ENCODE measurements at places on chromosomes 1 and 21.

DNA sequence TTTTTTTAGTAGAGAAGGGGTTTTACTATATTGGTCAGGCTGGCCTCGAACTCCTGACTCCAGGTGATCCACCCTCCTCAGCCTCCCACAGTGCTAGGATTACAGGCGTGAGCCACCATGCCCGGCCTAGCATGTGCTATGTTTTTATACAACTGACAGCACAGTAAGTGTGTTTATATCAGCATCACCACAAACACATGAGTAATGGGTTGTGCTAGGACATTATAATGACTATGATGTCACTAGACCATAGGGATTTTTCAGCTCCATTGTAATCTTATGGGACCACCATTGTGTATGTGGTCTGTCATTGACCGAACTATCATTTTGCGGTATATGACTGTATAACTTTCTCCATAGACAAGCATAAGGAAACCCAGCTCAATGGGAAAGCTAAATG is 6.3 kb downstream of the LEFTY2 start:
- no peak for DNase-seq

DNA sequence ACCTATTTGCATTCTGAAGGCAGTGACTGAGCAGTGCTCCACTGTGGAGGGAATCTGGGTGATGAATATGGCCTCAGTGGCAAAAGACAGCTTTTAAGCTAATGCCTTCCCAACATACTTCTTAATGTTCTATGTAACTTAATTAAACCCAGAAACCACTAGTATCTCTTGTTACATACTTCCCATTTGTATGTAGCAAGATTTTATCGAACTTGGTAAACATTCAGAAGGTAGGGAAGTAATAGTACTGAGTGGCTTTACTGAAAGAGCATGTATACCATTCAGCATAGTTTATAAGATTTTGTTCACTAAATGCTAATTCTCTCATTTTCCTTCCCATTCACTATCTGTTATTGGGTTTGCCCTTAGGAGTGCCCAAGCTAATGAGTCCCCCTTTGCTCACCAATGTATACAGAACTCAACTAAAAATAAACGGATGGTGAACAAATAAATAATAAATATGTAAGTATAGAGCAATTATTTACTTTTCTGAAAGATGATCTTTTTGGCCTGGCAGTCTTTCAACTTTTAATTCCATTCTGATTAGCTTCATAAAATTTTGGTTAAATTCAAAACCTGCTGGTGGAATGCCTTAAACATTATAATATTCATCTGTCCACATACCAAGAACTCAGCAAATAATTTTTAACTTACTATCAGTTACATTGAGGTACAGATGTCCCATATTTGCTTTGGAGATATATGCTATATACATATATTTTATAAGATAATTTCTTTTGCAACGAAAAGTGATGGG is 204.4 kb downstream of the APP start:
- no peak for DNase-seq

DNA sequence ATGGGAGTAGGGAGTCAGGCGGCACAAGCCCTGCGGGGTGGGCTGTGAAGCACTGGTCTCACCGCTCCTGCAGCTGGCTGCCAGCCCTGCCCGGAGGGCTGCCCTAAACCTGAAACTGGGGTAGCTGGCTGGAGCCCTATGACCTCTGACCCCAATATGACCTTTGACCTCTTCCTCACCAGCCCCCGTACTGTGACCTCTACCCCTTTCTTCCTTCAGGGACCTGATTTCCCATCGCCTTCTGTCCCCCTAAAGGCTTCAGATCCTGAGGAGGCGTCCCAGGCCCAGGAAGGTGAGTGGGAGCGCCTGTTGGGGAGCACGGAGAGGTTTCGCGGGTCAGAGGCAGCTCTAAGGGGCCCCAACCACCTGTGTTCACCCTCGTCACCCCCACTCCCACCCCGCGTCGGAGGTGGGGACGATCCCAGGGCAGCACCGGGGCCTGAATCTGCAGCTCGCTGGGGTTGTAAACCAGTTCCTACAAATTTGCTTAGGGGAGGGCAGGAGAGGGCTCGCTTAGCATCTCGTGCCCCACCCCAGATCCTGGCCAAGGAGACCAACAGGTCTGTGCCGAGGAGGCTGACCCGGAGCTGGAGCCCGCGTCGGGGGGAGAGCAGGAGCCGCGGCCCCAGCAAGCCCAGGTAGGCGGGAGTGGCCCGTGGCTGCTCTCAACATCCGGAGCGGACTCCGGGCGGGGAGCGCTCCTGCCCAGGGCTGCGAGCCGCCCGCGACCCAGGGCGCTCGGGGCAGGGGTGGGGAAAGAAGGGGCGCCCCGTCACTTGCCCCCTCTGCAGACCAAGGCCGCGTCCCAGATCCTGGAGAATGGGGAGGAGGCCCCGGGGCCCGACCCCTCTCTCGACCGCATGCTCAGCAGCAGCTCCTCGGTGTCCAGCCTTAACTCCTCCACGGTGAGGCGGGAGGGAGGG is 7.3 kb downstream of the SYTL1 start:
- DNase-seq: no peak

- no peak for DNase-seq
These were observed 60.0 kb upstream of the ATP5PO start for GRCh38 chr21:33975548-33976081.

DNA sequence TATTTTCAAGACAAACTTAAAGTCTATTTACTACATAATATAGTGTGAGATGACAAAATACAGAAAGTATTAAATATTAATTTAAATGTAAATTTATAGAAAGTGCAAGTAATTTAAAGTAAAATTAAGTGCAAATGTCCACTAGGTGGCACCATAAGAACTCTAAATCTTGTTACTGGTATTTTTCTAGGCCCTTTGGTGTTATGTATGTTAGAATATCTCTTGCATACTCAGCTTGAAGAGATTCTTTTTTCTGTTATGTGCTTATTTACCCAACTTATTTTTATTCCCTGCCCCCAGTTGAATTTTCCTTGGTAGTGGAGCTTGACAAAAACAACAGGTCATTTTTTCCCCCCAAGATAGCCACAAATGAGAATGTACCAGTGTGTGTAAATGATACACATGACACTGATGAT is 71.5 kb downstream of the RPS6KC1 start:
- no peak for DNase-seq

GRCh38 chr1:223323491-223324484 is 40.2 kb downstream of the SUSD4 start:
- no peak for DNase-seq

DNA sequence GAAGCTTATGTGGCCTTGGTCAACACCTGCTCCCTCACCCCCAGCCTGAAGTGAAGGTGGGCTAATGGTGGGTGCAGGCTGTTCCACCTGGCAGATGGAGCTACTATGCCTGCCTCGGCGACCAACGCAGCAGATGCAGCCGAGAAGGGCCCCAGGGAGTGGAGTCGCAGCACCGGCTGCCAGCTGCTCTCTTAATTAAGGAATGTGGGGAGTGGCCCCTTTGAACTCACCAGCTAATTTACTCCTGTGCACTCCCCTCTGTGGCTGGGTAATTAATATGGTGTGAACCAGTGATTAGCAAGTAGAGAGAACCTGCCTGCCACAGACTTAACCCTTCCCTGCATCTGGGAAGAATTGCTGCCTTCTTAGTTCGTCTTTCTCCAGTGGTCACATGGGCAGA is 3.3 kb upstream of the SLAMF8 start:
- no peak for DNase-seq

- DNase-seq: no peak
These were observed 95.4 kb downstream of the AHCTF1 start for GRCh38 chr1:246836209-246836966.

DNA sequence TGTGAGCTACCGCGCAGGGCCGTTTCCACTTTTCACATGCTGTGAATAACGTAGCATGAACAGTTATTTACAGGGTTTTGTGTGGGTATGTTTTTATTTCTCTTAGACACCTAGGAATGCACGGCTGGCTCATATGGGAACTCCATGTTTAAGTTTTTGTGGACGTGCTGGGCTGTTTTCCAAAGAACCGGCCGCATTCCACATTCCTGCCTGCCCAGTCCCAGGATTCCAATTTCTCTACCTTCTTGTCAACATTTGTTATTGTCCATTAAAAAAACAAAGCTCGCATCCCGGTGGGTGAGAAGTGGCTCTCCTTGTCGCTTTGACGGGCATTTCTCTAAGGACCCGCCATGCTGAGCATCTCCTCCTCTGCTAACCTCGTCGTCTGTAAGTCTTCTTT is 47.1 kb upstream of the LRRC3 start:
- no peak for DNase-seq

DNA sequence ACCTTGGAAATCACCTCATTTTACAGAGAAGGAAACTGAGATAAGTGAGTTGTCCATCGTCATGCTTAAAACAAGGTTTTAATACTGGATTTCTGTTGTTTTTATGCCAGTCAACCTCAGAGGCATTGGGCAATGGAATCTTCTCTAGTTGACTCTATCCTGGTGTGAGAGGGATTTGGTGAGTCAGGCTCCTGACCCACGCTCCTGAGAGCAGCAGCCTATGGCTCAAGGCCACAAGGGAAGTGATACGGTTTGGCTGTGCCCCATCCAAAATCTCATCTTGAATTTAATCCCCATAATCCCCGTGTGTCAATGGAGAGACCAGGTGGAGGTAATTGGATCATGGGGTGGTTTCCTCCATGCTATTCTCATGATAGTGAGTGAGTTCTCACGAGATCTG is 90.1 kb downstream of the TLR5 start:
- no peak for DNase-seq

DNA sequence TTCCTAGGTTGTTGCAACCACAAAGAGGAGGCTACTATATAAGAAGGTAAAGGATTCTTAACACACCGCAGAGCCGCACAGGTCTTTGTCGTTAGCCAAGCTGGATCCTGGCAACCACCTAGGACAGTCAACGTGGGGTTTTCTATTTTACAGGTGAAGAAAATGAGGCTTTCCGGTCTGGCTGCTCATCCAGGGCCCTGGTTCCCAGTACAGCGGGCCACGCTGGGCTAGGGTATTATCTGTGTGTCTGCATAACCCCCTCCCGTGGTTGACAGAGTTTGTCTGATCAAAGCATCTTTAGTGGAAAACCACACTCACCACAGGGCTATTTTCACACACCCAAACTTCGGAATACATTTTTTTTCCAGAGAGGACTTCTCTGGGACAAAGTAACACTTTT is 39.0 kb upstream of the PDE9A start:
- DNase-seq: no peak

Data from right hindlimb (tissue), 1 donor.